Smooth muscle cell of the umbilical artery (primary cell): ENCODE measurements at places on chromosomes 11 and 22. TPM values are rescaled to one million over a fixed set of nuclear protein-coding genes. Genes with fewer than 3 reads are reported as not detected.

Gene NARS2
- 14.6 and 20.6 TPM in 2 replicates for total RNA-seq

Gene CRYAB
- 3.0 and 6.0 TPM in 2 replicates for total RNA-seq

Gene AGBL2
- total RNA-seq = 0.30 and 2.0 TPM in 2 replicates

Gene ARHGAP20
- 1.8 and 4.5 TPM in 2 replicates for total RNA-seq

Gene OR52I2
- total RNA-seq = not detected in 2 replicates

Gene PYGM
- total RNA-seq = 0.60 and 1.2 TPM in 2 replicates

Gene VSIG2
- not detected in 2 replicates for total RNA-seq

Gene FAM111B
- total RNA-seq = 0.89 and 5.0 TPM in 2 replicates

Gene HYLS1
- total RNA-seq = 3.0 and 4.3 TPM in 2 replicates

Gene SNU13
- total RNA-seq = 65.6 and 81.0 TPM in 2 replicates

Gene SPTBN2
- 4.2 and 5.7 TPM in 2 replicates for total RNA-seq

Gene PNPLA5
- not detected in 2 replicates for total RNA-seq

Gene MAFF
- 17.5 and 46.3 TPM in 2 replicates for total RNA-seq

Gene C11orf87
- total RNA-seq = under 0.01 and 0.23 TPM in 2 replicates

Gene OR4C3
- not detected in 2 replicates for total RNA-seq
